Adrenal gland (tissue), 19 donors: ENCODE measurements at places on chromosomes 16 and 17. TPM values are rescaled to one million over a fixed set of nuclear protein-coding genes. Genes with fewer than 3 reads are reported as not detected.

Gene KRT27
- total RNA-seq = not detected

DNA sequence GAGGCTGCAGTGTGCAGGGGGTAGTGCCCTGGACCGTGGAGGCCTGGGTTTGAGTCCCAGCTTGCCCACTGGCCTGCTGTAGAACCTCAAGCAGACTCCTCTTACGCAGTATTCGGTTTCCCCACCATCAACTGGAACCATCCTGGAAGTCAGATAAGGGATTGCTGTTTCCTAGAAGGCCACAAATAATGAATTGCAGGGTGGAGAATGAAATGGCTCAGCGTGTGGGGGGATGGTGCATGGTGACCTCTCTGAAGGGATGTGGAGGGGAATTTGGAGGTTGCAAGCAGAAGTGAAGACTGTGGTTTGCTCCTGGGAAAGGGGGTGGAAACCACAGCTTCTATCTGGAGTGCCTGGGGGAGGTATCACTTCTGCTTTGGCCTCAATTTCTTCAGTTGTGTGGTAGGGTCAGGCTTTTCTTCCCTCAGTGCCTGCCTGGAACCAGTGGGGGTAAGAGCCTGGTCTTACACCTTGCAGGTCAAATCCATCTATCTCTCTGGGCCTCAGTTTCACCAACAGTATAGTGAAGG is 1.7 kb downstream of the ADGRG5 start:
- peak; percentile 23 for DNase-seq
- H3K27me3 ChIP-seq = no peaks in the 10 kb centered on the region
- no peaks in the 10 kb centered on the region for H3K36me3 ChIP-seq

- H3K4me1 ChIP-seq = peaks cover 71% of the 10 kb centered on the region
- DNase-seq = no peak
- H3K27ac ChIP-seq = peak overlapping the region; percentile 66
- no peak overlapping the region for H3K4me3 ChIP-seq
- H3K36me3 ChIP-seq = no peaks in the 10 kb centered on the region
- H3K27me3 ChIP-seq = no peaks in the 10 kb centered on the region
These were observed 102.8 kb downstream of the XYLT1 start for GRCh38 chr16:17367923-17368322.

DNA sequence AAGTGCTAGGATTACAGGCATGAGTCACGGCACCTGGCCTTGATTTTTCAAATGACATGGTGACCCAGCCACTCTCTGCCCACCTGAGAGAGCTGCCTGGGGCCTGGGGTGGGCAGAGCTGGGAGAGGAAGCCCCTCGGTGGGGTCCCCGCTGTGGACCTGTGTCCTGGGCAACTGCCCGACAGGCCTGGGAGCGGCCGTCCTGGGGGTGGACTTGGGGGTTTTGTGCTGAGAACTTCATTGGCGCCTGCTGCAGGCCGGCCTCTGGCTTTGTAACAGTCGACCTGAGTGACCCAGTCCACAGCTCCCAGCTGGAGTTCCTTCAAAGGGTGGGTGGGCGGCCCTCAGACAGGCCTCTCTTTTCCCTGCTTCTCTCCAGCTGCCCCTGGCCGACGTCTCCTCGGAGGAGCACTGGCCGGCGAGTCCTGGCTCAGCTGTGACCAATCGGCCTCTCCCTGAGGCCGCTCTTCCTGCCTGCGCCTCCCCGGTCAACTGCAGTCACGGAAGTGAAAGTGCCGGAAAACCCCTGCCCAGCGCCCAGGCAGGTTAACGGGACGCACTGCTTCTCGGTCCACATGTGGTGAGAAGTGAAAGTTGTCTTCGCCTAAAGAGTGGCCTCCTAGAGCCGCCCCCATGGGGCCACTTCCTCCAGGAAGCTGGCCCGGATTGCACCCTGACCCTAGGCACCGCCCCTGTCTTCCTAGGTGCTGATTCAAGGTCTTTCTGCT is 5.5 kb downstream of the CBFA2T3 start:
- H3K36me3 ChIP-seq = no peaks in the 10 kb centered on the region
- no peak overlapping the region for H3K27ac ChIP-seq
- no peaks in the 10 kb centered on the region for H3K4me1 ChIP-seq
- DNase-seq = no peak
- H3K4me3 ChIP-seq = no peak overlapping the region
- peaks cover 21% of the 10 kb centered on the region for H3K27me3 ChIP-seq

Gene TEX19
- not detected for total RNA-seq

Gene TOP2A
- total RNA-seq = 6.2 TPM

Gene TUBG2
- total RNA-seq = 48.9 TPM

GRCh38 chr16:77736879-77737278 is 14.6 kb downstream of the NUDT7 start:
- H3K36me3 ChIP-seq = no peaks in the 10 kb centered on the region
- no peaks in the 10 kb centered on the region for H3K4me1 ChIP-seq
- no peak overlapping the region for H3K4me3 ChIP-seq

Gene TANC2
- total RNA-seq = 3.1 TPM

Gene GRIN2A
- total RNA-seq = not detected

- no peak for DNase-seq
- H3K36me3 ChIP-seq = no peaks in the 10 kb centered on the region
- peak overlapping the region; percentile 30 for H3K27ac ChIP-seq
- H3K4me1 ChIP-seq = no peaks in the 10 kb centered on the region
- no peak overlapping the region for H3K4me3 ChIP-seq
These were observed 53.1 kb downstream of the HS3ST3B1 start for GRCh38 chr17:14353861-14354474.

DNA sequence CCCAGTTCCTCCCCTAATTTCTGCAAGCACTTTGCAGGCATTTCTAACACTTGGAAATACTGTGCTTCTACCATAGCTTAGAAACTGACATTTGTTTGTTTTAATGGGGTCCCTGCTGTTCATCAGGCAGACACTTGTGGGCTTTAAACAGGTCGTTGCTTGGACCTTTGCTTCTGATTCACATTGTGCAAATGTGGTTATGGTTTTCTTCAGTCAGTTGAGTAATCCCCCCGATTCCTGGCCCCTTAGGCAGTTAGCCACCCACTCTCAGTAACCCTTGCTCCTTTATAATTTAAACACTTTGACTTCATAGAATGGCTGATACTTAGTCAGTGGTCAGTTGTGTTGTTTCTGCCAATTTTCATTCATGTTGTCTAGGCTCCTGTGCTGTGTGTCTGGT is 39.4 kb downstream of the SLC47A1 start:
- no peaks in the 10 kb centered on the region for H3K36me3 ChIP-seq
- no peaks in the 10 kb centered on the region for H3K27me3 ChIP-seq
- DNase-seq = no peak
- no peak overlapping the region for H3K27ac ChIP-seq

Gene NECAB2
- total RNA-seq = 0.36 TPM
